SIG-M5 (cell line): ENCODE measurements at places on chromosomes 5 and 9.
A peak's percentile ranks its signal among the peaks of the same experiment; 100 is the strongest.

- DNase-seq = peak; percentile 80
These were observed 21.2 kb downstream of the MEGF9 start for GRCh38 chr9:120692901-120693699.

- DNase-seq = no peak
These were observed 19.4 kb upstream of the DEPDC1B start for GRCh38 chr5:60719329-60719728.

GRCh38 chr5:160272264-160272663 is 40.1 kb downstream of the CCNJL start:
- no peak for DNase-seq

GRCh38 chr5:62268234-62268633 is 37.8 kb upstream of the KIF2A start:
- DNase-seq = no peak

DNA sequence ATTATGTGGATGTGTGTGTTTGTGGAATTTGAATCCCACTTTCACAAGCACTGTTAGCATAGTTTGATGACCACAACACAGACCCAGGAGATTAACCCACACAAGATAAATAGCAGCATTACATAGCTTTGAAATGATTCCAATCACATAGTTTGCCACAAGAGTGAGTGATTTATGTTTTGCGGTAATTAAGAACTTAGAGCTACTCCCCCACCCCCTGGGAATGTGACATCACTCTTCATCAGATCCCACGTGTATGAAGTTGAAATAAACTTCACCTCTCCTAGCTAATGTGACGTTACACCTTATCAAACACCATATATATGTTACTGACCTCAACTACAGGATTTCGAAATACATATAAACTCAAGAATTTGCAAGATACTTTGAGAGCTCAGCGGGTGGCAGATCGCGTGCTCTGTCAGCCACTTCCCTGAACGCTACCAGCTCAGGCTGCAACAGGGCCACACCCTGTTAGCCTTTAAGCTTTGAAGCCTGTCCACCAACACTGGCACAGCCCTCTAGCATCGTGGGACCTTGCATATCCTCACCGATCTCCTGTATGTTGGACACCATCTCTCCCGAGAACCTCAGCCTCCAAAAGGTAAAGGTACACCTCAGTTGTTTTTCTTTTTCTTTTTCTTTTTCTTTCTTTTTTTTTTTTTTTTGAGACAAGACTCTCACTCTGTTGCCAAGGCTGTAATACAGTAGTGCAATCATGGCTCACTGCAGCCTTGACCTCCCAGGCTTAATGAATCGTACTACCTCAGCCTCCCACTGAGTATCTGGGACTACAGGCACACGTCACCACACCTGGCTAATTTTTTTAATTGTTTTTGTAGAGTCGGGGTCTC is 1.7 kb upstream of the AGTPBP1 start:
- DNase-seq = peak; percentile 65

GRCh38 chr5:16701134-16702099 is 84.6 kb upstream of the RETREG1 start:
- no peak for DNase-seq

DNA sequence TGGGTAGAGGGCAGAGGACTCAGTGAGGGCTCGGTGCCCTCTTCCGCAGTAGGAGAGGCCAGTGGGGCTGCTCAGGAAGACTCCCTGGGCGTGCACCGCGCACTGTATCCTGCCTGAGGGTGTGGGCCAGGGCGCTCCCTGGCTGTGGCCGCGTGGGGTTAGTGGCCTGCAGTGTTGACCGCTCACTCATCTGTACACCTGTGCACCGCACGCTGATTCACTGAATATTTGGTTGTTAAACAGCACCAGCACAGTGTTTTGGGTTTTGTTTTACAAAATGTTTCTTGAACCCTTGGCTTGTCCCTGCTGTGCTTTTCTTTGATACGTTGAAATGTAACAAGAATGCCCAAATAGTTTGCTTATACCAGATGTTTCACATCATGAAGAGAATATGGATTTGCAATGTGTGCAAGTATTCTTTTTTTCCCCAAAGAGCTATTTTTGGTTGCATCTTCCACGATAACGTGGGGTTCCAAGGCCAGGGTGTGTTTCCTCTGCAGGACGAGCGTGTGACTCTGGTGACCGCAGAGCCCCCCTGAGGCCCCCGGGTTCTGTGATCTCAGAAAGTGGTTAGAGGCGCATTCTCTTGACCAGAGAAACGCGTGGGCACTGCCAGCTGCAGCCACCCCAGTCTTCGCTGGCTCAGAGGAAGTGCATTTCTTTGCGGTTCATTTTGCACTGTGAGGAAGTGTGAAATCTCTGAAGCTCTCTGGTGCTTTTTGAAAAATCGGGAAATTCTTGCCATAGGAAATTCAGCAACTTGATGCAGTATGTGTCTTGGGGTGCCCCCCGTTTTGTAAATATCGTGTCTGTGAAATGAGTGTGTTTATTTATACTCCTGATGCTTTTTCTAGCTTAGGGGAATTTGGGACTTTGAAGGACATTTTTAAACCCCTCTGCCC is 46.9 kb downstream of the AHRR start:
- DNase-seq = no peak

DNA sequence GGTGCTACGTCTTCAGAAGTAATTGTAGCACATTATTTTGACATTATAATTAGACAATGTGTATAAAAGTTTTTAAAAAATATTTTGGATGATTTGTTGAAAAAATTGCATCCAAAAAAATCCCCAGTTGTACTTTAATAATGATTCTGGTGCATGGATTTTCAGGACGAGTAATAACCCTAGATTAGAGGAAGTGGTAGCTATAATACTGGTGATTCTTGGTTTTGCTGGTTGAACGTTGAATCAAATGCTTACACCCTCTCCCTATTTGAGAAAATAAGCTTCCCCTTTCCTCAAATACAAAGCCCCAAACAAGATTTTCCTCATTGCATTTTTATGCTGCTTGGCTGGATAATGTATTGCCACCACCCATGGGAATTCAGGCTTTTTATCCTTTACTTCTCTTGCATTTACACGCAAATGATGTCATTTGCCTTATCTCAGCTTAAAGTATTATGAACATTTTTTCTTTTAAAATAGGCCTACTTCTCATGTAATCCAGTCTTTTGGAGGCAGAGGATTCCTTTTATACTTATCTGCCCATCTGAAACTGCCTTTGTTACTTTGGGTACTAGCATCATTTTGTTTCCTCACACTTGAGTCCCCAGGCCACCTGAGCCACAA is 86.3 kb downstream of the UBE2R2 start:
- no peak for DNase-seq

DNA sequence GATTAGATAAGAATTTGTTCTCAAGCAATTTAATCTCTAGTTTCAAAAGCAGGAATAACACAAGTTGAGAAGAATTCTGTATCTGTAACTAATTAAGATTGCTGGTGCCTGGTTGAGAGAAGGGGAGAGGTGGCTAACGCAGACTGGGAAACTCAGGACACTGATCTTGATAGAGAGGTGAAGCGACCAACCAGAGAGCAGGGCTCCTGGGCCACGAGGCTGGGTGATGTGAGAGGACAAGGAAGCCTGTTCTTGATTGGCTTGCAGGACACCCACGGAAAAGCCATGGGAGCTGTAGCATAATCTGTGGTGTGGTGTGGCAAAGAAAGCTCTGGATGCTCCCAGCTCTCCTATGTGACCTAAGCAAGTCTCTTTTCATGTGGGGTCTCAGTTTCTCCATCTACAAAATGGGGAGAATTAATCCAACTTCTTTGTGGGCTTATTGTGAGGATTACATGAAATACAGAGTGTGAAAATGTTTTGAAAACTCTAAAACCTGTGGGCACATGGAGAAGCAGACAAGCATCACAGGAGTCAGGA is 594.1 kb upstream of the BRINP1 start:
- DNase-seq = no peak

DNA sequence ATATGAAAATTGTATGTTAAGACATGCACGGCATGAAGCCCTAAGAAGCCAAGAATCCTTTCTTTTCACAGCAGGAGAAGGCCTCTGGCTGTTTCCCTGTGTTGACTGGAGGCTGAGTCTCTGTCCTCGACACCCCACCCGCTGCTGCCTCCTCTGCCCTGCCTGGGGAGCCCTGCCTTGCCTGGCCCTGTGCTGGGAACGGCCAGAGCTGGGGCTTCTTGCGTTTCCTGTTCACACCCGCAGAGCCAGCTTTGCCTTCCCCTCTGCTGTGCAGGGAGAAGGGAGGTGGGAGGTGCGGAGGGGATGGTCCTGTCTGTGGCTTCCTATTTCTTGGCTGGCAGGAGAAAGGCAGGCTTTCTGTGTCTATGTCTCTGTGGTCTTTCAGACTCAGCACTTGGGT is 6.9 kb upstream of the GMCL2 start:
- DNase-seq = no peak

DNA sequence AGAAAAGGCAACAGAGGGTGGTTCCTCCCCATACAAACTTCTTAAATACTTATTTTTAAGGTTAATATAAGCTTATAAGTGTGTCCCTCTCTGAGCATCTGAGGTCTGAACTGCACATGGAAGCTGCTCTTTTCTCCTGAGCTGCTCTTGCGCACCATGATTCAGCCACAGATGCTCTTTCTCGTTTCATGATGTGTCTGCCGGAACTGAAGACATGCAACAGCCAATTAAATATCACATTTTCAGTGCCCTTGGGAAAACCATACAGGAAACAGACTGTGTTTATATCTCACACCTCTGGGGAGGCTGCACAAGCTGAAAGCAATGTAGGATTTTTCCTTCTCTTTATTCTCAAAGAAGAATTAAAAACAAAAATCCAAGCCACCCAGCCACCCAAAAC is 96.8 kb upstream of the NREP start:
- DNase-seq = no peak

- no peak for DNase-seq
These were observed 96.6 kb downstream of the LHX2 start for GRCh38 chr9:124108216-124108615.

DNA sequence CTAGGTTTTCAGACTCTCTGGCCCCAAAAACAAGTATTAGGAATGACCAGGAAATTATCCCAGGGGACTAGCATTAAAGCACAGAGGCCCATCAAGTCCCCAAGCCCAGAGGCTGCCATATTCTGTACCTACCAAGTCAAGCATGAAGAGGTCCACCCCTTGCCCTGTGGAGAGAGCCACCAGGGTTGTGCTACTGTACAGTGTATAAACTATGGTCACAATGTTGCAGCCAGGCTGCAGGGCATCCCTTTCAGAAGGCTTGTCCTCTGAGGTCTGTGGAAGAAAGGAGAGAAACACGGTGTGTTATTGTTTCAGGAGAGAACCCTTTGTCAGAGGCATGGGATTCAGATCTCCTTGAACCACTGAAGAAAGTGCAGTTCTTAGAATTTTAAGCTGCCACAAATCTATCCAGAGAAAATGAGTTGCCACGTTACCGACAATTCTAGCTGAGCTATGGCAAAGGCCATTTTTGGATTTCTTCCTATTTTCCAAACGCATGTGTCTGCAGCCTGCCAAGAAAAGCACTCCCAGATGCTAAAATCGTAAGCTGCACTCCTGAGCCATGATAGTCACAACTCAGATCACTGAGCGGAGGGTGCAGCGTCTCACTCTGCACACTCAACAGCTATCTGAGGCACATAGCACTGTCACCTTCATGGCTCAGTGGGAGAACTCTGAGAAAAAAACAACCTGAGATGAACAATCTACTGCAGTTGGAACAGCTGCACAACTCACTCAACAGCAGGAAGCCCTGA is 45.5 kb upstream of the SPATA31E1 start:
- DNase-seq = no peak

GRCh38 chr5:132456296-132456986 is 34.1 kb downstream of the IRF1 start:
- peak; percentile 40 for DNase-seq

DNA sequence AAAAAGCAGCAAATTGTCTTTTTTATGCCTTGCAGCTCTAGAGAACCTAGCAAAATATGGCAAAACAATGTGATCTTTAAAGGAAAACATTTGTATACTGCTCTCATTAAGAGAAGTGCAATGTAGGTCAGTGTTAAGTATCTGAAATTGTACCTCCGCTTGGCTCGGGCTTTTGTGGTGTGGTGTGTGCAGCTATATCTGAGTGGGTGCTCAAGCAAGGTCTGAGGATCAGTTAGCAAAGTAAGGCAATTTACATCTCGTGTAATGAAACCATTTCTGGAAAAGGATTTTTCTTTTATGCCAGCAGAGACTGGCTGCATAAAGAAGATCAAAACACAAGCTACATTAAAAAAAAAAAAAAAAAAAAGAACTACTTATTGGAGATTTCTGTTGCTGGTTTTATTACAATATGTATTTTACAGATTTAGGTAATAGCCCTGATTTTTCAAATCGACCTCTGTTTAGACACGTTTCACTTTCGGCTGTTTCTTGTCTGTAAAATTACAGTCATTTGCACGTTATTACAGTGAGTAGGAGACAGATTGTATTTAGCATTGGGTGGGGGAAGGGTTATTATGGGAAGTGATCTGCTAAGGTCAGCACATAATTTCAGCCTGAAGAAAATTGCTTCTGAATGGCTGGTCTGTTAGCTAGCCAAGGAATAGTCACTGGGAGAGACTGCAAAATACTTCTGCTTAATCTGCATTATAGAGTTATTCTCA is 7.9 kb upstream of the ZNF608 start:
- DNase-seq = no peak

GRCh38 chr9:80125731-80126264 is 554.0 kb downstream of the TLE4 start:
- DNase-seq = no peak

DNA sequence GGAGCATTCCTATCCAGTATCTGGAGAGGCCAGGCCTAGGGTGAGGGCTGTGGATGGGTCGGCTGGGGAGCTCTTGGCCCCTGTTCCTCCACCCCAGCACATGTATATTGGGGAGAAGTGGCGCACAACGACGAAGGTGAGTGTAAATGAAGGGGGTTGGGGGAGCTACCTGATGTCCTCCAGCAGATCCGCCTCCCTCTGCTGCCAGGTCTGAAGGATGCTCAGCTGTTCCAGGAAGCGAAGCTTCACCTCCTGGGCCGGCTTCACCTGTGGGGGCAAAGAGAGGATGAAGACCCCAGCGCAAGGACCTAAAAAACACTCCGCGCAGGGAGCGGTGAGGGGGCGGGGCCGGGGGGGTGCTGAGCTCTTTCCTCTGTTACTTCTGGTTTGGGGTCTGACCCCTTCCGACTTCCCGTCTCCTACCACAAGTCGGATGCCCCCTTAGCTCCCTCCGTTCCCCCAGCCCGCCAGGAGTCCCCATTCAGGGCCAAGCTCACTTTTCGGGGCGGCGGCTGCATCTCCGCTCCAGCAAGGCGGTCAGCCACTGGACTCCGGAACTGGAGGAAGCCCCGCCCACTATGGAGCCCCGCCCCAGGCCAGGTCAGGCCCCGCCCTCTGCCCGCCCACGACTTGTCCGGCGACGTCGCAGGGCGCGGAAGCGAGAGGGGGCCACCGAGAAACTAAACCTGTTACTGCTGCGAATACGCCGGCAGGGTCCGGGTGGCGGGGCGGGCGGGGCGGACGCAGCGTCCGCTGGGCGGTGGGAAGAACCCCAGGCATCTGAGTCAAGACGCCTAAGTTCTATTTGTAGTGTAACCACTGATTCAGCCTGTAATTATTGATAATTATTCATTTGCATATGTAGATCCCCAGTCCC is at the start of gene FCHSD1:
TSS of gene FCHSD1 (minus strand) at position 568 of the 877 bp plus-strand sequence. CDS start at position 518, 50 bp downstream.
- DNase-seq = no peak

GRCh38 chr5:13250464-13251291 is 693.8 kb downstream of the DNAH5 start:
- DNase-seq = no peak

GRCh38 chr5:170137694-170138214 is 32.1 kb downstream of the FOXI1 start:
- no peak for DNase-seq

- DNase-seq = no peak
These were observed 390.3 kb downstream of the PDE4D start for GRCh38 chr5:59503220-59503619.
